ENCODE measurements at places on chromosomes 12 and 14.
A peak's percentile ranks its signal among the peaks of the same experiment; 100 is the strongest.

- DNase-seq, result no peak
Observed at GRCh38 chr12:67649261-67649569, 670 bp downstream of the DYRK2 start.

DNA sequence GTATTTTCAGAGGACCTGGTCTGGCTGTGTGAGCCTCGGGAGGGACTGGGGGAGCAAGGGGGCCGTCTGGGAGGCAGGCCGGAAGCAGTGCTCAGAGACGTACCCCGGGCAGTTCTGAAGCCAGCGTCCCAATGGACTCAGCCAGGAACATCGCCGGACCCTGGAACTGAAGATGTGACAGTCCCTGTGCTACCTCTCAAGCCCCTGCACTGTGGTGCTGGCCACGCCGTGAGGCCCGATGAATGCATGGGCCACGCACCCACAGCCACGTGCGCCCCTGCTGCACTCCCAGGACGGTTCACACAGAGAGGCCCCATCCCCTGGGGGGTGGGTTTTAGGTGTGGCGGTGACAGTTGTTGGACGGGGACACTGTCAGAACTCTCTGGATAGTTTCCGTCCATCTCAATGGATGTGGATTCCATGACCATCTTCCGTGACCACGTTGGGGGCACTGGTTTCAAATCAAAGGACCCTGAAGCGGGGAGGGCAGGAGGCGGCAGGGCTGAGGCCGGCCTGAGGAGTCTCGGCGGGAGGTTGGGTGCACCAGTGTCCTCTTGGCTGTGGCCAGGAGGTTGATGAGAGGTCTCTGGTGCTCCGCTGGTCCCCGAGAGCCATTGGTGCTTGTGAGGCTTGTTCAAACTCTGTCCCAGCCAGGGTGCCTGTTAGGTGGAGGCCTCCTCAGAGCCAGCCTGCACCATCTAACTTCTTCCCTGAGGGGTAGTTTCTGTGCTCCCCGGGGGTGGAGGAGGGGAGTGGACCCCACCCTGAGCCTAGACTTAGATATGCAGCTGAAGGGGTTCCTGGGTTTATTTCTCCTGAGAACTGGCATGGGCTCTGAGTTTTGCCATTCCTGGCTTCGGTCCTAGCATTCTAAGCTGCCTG is 36.3 kb upstream of the TSPAN9 start:
- DNase-seq, result no peak

DNA sequence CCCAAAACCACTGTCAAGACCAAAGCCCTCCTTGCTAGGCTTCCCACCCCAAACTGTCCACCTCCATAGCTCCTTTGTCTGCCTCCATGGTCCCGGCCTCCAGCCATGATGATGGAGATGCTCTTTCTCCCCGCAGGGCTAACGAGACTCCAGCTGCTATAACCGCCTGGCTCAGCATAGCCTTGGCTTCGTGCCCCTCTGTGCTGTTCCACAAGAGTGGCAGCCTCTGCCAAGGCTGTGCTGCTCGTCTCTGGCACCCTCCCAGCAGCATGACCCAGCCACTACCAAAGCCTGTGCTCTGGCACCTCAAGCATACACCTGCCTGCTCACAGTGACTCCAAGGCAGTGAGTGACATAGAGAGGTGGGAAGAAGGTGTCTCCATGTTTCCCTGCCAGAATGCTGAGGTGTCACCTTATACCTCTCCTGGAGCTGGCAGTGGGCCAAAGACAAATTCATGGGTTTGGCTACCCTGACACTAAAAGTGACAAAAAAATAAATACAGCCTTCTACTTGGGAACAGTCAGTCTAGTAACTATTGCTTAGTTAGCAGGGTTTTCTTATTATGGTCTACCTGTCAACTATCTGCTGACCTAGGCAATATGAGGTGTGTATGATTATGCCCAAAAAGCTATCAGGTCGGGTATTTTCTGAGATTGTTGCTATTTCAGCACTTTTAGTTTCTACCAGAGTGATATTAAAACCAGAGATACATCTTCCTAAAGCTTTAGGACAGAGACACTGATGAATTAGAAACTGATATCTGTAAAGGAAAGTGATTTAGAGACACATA is 16.1 kb upstream of the KRT73 start:
- DNase-seq, result no peak

GRCh38 chr12:57135527-57136326 is 7.4 kb downstream of the LRP1 start:
- peak; percentile 63 for DNase-seq

- peak; percentile 3 for DNase-seq
Observed at GRCh38 chr14:57171363-57171762, 97.3 kb downstream of the EXOC5 start.

DNA sequence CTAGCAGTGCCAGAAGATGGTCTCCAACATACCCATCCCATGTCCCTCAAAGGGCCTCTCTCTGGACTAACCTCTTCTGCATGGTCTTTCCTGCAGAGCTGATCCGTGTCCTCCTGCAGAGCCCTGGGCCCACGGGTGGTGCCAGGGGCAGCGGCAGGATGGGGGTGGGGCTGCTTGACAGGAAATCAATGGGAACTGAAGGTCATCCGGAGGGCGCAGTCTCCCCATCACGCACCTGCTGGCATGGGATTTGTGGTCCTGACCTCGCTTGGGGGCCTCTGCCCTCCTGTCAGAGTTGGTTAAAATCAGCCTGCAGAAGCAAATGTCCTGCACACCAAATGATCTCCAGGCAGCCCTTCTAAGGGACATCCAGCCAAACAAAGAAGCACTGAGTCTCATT is 110.2 kb downstream of the DPF3 start:
- DNase-seq, result no peak

GRCh38 chr12:93634416-93634815 is 42.8 kb upstream of the CRADD start:
- DNase-seq, result no peak

DNA sequence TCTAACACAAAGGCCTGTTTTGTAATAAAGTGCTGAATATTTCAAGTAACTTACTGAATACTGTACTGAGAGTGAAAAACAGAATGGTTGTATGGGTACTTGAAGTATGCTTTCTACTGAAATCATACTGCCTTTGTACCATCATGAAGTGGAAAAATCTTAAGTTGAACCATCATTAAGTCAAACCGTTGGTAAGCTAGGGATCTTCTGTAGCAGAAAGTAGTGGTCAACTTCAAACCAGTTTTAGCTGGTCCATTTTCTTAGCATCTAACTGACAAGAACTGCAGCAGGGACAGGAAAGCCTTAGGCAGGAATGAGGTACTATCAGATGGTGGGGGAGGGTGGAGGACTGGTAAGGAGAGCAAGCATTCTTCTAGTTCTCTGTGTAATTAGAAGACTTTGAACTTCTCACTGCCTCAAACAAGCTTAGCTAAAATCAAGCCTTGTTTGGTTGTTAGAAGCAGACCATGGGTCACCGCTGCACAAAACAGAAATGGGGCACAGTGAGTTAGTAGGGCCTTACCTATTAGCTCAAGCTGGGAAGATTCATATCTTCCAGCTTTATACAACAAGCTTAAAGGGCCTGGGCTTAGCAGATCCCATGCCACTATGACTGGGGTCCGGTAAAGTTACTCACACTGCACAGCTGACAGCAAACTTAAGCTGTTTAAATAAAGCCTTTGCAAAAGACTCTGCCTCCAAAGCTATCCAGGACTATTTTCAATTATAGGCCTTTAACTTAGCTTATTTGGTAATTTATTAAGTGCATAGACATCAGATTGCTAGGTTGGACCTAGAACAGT is 73.8 kb downstream of the ACADS start:
- DNase-seq, result no peak

GRCh38 chr12:77392467-77393088 is 327.2 kb upstream of the E2F7 start:
- DNase-seq, result no peak

DNA sequence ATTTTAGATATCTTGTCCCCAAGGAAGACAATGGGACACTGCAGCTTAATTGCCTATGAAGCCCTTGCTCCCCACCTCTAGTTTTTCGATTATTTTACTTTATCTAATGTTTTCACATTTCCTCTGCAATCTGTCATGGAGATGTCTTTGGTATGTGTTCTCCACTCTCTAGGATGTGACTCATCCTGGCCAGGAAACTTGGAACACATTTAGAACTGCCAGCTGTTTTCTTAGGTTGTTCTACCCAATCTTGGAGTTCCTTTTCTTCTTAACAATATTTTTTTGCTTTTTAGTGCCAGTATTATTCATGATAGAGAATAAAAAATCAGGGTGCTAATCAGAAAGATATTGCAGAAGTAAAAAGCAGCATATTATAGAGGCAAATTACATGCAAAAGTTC is 101.7 kb upstream of the CLEC14A start:
- peak; percentile 35 for DNase-seq

DNA sequence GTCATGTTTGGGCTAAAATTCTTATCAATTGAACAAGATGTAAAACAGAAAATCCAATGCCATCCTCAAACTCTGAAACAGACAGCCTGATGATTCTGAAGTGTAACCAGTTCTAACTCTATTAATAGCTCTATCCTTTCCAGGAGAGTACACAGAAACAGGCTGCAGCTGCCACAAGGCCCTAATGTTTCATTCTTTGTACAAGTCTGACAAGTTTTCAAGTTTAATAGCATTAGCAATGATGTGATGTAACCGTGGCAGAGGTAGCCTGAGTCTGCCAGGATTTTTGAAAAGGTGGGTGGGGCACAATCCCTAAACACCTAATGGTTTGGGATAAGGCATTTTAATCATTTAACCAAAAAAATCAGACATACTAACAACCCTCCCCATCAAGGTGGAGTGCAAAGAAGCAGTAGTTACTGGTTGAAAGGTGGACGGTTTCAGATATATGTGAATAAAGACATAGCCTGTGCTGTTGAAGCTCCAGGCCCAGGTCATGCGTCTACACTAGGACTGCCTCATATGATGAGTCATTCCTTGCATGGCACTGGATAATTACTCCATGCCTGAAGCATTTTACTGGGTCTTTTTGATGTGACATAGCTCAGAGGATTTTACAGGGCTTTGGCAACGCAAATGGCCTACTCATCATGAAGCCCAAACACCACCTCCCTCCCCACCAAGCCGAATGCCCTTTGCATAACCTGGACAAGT is 145.1 kb upstream of the GRIP1 start:
- DNase-seq, result peak; percentile 57

DNA sequence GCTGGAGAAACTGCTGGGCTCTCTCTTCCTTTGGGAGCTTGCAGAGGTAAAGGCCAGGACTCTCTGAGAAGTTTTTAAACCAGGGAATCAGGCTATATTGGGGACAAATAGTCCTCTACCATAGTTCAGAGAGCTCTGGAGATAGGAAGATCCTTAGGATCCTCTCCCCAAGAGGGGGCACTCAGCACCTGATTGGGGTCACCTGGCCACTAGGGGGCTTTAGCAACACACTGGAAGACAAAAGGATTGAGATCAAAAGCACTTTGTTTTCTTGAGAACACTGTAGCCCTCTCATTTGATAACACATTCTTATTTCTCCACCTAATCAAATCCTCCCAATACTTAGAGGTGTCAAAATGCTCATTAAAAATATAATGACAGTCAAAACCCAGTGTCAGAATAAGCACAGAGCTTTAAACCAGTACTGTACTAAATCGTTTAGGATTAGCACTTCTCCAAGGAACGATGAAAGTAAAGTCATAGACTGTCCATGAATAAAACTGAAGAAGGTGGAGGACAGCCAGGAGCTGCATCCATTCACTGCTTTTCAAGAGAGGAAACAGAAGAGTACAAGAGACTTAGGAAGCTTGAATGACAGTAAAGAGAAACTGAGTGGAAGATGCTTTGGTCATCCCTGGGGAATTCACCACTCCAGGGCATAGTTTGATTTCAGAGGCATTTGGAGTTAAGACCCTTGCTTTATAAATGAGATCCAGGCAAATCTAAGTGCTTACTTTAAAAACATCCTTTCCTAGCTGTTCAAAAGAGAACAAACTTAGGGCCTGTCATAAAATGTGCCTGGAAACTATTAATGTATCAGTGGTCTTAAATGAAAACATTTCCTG is 26.5 kb downstream of the BMP4 start:
- DNase-seq, result no peak

GRCh38 chr12:106304001-106304421 is 1.5 kb downstream of the TCP11L2 start:
- no peak for DNase-seq

DNA sequence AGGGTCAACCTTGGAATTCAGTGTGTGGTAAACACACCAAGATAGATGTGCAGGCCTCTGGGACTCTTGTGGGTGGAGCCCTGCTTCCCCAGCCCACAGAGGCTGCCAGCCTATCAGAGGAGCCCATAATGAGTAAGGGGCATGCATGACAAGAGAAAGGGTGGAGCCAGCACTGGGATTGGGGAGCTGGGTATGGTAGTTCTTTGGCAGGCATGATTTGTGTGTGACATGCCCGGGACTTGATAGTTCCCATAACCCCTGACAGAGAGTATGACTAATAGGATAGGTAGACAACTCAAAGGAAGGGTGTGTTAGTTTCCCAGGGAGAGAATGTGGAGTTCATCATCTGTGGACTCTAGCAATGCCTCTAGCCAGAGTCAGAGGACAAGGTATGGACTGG is 143.0 kb downstream of the EMP1 start:
- peak; percentile 2 for DNase-seq

DNA sequence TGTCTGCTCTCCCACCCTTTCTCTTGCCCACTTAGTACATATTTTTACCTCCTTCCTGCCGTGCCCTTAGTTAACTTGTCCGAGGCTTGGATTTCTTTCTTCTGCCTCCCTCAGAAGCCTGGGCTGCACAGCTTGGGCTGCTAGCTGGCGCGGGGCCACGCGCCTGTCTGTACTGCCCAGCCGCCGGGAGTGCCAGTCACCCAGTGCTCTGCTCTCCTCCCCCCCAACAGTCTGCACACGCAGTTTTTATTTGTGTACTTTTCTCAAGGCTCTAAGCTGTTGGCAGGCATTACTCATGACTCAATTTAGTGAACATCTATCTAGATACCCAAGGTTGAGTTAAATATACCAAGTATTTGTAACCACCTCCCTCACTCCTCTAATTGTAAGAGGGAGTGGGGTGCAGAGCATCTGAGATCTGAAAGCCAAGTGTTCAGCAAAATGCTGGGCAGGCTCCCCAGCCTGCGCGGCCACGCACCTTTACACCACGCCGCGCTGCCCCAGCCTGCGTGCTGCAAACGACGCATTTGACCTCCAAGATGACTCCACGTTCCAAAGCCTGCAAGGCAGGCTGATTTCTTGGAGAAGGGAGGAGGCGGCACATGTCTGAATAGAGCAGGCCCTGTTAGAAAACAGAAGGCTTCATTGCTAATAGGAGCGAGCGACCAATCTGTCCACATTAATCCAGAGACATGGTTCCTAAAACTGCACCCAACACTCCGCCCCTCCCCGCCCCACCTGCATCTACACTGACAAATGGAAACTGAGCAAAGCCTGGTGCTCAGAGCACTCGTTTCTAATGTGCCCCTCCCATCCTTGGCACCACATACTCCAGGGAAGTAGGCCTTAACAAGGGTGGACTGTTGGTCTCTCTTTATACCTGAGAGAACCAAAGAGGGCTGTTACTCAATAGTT is 18.2 kb upstream of the CACNA2D4 start:
- peak; percentile 96 for DNase-seq

All from astrocyte of the hippocampus (primary cell).